ENCODE measurements at places on chromosomes 4 and X.

DNA sequence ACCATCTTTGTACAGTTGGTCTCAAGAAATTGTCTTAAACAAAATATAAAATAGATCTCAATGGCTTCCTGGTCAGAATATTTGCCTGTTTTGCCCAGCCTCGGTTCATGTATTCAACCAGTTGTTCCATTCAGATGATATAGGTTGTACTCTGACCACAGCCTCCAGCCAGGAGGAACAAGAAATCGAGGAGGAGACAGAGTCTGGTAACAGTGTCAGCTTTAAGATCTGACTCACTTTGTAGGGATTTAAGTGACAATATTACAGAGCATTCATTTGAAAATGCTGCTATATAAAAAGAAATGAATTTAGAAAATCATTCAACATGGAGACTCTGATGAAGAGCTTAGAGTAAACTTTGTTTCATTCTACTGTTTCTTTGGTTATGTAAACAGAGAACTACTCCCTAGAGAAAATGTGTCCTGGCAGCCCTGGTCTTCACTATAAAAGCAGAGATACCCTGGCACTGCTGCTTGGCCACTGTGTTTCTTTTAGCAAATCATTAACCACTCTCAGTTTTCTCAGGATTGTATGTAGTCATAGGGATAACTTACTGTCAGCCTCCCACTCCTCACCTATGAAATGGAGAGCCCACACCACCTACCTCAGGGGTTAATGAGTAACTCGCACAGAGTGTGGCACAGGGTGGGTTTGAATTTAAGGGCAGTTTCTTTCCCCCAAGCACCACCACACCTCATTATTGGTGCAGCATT is 53.5 kb downstream of the PAGE2 start:
- no peak for DNase-seq

DNA sequence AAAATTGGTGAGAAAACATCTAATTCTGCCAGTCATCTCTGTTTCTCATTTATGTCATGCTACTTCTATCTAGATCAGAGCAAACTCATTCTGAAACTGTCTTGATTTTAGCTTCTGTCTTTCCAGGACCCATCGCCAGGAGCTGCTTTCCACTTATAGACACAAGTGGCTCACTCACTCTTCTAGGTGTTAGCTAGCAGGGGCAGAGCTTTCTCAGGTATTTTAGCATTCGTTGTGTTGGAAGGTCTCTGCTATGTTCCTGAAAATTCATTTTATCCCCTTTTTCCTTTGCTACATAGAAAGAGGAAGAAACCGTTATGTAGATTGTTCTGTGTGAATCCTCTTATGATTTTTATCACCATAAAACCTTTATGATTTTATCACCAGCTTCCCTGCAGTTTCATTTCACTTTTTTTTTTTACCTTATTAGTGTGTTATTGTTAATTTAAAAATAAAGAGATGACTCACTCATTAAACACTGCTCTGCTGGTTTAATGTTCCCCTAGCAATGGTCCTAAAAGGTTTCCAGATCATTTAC is 246.6 kb upstream of the AADAT start:
- DNase-seq: no peak

GRCh38 chr4:74402692-74403456 is 37.9 kb downstream of the EREG start:
- DNase-seq: no peak

- DNase-seq: no peak
These were observed 31.8 kb downstream of the NAA11 start for GRCh38 chr4:79294064-79294463.

DNA sequence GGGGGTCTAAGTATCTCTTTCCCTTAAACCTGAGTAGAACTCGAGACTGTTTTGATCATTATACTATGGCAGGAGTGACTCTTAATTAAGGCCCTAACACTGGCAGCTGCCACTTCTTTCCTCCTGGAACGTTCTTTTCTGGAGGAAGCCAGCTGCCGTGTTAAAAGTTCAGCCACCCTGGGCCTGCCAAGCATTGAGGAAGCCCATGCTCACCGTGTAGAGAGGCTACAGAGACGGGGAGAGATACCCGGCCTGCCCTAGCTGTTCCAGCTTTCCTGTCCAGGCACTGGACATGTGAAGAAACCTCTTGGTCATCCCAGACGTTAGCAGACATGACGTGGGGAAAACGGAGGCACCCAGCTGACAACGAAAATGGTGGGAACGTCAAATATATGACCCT is 274.1 kb downstream of the ARHGAP10 start:
- no peak for DNase-seq

DNA sequence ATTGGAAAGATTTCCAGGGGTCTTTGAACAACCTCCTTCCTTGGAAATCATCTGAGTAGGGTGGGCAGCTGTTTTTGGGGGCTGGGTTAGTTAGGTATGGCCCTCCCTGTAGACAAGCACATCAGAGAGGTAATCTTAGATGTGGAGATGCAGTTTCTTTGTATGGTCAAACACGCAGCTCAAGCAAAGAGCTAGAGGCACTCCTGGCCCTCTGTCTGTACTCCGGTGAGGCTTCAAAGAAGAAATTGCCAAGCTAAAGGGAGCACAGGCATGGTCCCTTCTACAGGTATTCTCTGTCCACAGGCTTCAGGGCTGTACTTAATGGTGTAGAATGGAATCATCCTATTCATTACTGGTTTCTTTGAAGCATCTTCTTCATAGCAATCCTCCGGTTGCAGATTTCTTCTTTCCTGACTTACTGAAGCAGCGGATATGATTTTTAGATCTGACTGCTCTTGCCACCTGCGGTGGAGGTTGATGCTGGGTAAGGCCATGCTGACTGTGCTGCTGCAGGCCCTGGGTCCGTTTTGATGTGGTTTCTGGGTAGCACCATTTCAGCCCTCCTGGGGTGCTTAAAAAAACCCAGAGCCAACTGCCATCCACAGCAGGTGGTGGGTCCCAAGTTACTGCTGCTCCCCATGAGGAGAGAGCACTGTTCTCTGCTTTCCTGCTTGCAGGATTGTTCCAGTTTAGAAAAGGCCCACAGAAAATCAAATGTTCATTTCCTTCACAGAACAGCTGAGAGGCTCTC is 318.9 kb upstream of the GATB start:
- DNase-seq: no peak
